ENCODE measurements at places on chromosomes 3 and 15.

GRCh38 chr3:134663721-134664456 is 13.1 kb upstream of the KY start:
- no peak for DNase-seq

DNA sequence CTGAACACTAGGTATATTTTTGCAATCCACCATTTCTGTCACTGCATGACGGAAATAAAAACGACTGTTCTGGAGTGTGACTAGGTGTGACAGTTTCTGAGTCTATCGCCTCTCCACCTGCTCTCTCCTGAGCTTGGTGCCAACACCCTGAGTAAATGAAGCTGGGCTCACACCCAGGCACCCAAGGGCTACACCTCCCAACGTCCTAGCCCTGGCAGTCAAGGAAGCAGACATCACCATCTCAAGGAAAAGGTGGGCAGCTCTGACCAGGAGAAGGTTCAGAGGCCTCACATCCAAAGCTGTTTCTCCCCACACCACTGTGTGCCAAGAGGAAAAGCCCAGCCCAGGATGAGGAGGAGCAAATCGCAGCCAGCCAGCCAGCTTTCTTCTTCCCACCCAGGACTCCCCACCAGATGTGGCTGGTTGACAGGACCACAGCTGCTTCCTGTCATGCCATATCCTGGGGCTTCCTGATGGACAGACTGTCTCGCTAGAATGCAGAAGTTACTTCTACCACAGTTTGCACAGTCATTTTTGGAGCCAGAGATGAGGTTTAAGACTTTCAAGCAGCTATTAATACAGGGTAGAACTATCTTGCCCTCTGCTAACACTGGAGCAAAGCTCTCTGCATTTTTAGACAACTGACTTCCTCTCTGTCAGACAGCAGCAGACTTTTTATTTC is 3.3 kb downstream of the SCAMP2 start:
- no peak for DNase-seq

DNA sequence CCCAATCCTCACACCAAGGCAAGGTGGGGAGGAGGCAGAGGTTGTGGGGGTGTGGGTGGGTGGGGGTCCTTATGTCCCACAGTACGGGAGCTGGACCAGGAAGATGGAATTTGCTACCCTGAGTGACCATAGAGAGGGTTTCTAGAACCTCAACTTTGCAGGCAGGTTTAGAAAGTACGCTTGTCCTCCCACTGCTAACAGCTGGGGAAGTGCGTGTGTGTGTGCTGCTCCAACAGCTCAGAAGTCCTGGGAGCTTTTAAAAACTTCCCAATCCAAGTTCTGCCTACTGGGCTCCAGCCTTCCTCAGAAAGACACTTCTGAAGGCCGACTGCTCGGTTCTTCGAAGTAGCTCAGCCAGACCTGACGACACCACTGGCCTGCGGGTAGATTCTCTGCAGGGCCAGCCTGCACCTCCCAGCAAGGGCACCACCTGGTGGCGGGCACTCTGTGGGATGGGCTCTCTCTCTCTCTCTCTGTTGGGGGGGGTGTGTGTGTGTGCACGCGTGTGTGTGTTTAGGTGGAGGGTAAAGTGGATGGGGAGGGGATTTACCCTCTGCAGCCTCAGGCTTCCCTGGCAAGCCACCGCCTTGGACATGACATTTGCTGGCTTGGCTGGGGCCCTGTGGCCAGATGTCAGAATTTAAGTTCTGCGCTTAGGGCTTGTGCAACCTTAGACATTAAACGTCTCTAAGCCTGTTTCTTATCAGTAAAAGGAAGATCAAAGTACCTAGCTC is 15.6 kb downstream of the TMEM158 start:
- DNase-seq: peak; percentile 75

- no peak for DNase-seq
Measured at GRCh38 chr3:130811557-130811956, 64.9 kb upstream of the PIK3R4 start.

DNA sequence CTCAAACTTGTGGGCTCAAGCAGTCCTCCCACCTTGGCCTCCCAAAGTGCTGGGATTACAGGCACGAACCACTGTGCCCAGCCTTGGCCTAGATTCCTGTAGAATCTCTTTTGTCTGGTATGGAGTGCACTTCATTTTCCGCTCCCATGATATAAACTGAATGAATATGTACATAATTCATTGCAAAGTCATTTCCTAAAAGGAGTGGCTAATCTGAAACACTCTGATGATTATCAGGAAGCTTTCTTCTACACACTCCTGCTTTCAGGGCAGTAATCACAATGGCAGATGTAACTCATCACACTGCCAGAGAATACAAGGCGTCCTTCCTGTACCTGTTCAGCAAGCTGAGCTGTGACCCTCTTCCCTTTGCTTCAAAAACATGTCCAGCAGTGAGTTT is 28.6 kb downstream of the RLBP1 start:
- no peak for DNase-seq
